Kasumi-1 (cell line): ENCODE measurements at places on chromosomes 16 and 17.

GRCh38 chr16:24526701-24527495, 12.5 kb upstream of the RBBP6 start:
- no peak for DNase-seq

DNA sequence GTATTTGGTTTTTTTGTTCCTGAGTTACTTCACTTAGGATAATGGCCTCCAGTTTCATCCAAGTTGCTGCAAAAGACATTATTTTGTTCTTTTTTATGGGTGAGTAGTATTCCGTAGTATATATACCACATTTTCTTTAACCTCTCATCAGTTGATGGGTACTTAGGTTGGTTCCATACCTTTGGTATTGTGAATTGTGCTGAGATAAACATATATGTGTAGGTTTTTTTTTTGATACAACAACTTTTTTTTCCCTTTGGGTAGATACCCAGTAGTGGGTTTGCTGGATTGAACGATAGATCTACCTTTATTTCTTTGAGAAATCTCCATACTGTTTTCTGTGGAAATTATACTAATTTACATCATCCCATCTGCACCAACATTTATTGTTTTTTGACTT, 6.8 kb downstream of the EFCAB13 start:
- DNase-seq, result no peak

GRCh38 chr17:5031365-5032082, 3.7 kb downstream of the SLC52A1 start:
- DNase-seq, result peak; percentile 52

GRCh38 chr16:88385831-88386815, 3.4 kb downstream of the ZNF469 start:
- no peak for DNase-seq

DNA sequence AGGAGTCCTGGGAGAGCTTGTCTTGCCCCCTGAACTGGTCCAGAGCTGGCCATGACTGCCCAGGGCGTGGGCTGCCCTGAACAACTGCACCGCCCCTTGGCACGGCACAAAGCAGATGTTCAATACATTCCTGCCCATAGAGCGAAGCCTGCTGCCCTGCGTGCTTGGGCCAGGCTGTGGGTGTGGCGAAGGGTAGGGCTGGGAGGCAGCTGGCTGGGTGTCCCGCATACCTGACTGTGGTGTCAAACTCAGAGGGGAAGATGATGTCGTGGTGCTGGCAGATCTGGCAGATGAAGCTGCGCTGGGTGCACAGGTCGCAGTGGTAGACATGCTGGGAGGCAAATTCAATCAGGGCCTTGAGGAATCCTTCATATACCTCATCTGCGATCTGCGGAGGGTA, 124.2 kb upstream of the SMURF2 start:
- DNase-seq, result no peak

GRCh38 chr16:11884035-11884434, 31.7 kb downstream of the GSPT1 start:
- no peak for DNase-seq
